ENCODE measurements at places on chromosomes 11 and 22. TPM values are rescaled to one million over a fixed set of nuclear protein-coding genes. Genes with fewer than 3 reads are reported as not detected.

The KRTAP5-10 gene
- total RNA-seq = not detected

The CHRM1 gene
- total RNA-seq = not detected

The FAT3 gene
- 39.2 TPM for total RNA-seq

The ARHGAP42 gene
- 21.6 TPM for total RNA-seq

The ASPHD2 gene
- 4.5 TPM for total RNA-seq

The TSGA10IP gene
- total RNA-seq = 2.7 TPM

- no peak for DNase-seq
These were observed 204.2 kb downstream of the GRM5 start for GRCh38 chr11:88861618-88862017.

DNA sequence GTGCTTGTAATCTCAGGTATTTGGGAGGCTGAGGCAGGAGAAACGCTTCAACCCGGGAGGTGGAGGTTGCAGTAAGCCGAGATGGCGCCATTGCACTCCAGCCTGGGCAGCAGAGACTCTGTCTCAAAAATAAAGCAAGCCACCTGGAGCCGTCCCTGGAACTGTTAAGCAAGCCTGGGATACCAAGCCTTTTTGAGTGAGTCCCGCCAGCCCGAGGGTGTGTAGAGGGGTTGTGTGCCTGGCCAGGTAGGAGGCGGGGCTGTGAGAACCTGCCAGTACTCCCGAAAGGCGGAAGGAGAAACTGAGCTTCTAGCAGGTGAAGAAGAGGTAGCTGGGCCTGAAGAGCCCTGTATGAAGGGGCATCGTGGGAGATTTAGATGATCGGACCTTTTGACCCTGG is 52.4 kb downstream of the TRIOBP start:
- DNase-seq = no peak

DNA sequence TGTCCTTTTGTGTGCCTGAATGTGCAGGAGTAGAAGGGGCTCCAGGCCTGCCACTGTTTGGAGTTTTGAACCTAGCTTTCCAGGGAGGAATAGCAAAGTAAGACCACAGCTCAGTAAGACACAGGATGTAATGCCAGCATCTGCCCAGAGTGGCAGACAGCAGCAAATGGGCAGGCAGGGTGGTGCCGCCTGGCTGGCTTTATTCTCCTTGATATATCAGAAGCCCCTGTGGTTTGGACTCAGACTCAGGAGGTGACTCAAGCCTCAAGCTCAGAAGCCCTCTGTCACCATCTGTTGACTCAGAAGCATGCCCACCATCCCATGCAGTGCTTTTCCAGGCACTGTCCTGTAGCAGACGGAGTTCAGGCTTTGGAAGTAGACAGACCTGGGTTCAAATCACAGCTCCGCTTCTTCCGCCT is 72.7 kb upstream of the TTC12 start:
- DNase-seq = no peak

- no peak for DNase-seq
These were observed 74.8 kb downstream of the NAT10 start for GRCh38 chr11:34180040-34180813.

DNA sequence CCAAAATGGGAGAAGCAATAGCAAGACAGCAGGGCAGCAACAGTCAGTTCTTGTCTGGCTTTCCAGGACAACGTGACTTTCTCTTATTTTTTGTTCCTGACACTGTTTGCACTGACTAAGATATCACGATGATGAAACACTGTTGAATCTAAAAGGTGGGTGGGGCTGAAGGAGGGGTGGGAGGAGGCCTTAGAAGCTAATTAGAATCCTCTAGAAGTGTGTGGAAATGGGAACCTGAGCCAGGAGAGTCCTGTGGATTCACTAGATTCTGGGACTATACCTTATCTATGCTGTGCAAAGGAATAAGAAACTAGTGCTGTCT is 300.3 kb downstream of the ST3GAL4 start:
- DNase-seq = no peak

DNA sequence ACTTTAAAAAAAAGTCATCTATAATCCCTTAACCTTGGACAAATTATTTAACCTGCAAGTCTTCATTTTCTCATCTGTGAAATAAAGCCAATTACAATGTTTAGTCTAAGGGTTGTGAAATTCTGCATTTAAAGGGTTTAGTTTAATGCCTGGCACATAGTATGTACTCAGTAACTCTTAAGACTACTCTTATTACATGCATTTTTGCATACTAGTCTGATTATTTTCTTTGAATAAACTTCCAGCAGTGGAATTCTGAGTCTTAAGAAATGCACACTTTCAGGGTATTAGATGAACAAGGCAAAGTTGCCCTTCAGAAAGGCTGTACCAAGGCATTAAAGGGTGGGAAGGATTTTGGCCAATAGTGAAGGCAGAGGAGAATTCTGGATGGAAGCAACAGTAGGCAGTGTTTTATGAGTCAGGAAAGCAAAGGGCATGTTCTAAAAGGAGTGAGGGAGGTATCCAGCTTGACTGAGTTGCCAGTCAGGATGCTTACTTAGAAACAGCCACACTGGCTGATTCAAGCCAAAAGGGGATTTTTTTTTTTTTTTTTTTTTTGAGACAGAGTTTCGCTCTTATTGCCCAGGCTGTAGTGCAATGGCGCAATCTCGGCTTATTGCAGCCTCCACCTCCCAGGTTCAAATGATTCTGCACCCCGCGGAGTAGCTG is 50.5 kb downstream of the SWAP70 start:
- no peak for DNase-seq

DNA sequence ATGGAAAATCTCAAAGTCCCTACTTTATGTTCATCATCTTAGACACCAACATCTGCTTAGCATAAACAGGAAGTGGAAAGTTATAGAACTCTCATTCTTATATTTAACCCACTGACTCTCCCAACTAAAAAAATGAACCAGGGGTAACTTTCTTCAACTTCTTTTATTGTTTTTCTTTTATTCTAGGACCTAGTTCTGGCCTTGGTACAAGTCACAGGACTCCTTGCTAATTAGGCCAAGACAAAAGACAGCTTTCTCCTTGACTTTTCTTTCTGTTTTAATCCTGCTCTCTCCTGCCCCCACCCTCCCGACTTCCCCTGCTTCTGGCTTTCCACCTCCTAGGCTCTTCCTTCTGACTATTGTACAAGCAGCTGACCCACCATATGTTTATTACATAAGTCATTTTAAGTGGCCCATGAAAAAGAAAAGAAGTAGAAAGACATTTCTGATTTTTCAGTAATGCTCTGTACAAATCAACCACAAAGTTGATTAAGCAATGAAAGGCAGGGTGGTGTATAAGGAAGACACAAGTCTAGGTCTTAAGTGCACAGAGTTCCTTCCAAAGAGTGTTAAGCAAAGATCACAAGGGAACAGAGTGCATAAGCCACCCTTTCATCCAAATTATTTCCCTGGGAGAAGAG is 18.3 kb downstream of the JAML start:
- DNase-seq = no peak

GRCh38 chr11:78081583-78081982 is 1.9 kb upstream of the NDUFC2 start:
- DNase-seq = no peak

DNA sequence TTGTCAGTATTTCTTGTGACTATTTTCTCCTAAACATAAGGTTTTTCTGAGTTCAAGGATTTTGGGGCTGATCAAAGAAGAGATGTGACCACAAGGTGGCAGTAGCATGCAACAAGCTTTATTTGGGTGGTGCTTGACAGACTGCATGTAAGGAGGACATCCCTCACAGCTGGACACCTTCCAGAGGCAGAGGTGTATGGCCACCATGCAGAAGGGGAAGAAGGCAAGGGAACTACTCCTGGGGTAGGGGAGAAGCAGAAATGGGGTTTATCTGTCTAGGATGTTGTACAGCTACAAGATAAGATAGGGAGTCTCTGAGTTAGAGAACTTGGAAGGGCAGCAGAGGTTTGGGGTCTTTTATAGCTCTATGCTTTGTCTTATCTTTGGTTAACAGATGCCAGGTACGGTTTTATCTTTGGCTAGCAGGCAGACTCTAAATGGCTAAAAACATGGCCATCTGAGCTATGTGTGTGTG is 5.1 kb upstream of the BIRC2 start:
- DNase-seq = peak; percentile 80

DNA sequence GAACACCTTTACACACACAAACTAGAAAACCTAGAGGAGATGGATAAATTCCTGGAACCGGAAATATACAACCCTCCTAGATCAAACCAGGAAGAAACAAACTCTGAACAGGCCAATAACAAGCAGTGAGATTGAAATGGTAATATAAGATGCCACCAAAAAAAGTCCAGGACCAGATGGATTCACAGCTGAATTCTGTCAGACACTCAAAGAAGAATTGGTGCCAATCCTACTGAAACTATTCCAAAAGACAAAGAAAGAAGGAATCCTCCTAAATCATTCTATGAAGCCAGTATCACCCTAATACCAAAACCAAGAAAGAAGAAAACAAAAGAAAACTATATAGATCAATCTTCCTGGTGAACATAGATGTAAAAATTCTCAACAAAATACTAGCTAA is 33.9 kb downstream of the PIWIL3 start:
- no peak for DNase-seq

DNA sequence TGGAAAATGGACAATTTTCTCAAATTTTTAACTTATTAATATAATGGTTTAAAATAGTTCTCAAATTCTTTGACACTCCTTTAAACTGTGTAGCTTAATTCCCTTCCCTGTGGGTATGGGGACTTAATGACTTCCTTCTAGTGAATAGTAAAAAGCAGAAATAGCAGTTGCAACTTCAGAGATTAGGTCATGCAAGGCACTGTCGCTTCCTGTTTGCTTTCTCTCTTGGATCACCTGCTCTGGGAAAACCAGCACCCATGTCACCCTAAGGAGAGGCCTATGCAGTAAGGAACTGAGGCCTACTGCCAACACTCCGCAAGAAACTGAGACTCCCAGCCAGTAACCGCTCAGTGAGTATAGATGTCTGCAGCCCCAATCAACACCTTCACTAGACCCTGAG is 5.5 kb upstream of the PANX3 start:
- DNase-seq = no peak

DNA sequence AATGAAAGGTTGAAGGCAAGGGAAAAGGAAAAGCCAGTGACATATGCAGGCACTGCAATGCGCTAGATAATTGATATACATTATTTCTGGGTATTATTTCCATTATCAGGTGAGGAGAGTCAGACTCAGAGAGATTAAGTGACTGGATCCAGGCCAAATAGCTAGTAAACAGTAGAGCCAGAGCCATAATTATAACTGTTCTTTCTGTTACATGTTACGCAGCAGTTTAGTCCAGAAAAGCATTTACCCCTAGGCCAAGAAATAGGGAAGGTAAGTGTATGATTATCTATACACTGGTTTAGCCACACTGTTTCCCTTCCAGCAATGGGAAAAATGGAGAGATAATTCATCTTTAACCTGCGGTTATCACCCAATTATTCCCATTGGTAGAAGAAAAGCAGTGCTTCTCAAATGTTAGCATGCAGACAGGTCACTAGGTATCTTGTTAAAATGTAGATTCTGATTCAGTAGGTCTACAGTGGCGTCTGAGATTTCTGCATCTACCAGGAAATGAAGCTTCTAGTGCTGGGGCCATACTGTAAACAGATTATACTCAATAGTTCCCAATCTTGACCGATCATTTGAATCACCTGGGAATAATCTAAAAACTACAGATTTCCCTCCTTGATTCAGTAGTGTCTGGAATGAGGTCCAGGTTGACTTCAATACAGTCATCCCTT is 69.4 kb downstream of the RBFOX2 start:
- no peak for DNase-seq

- DNase-seq = no peak
These were observed 206.1 kb downstream of the PGR start for GRCh38 chr11:100923555-100923954.

GRCh38 chr11:66119348-66120133 is 49.5 kb downstream of the PACS1 start:
- DNase-seq = no peak

DNA sequence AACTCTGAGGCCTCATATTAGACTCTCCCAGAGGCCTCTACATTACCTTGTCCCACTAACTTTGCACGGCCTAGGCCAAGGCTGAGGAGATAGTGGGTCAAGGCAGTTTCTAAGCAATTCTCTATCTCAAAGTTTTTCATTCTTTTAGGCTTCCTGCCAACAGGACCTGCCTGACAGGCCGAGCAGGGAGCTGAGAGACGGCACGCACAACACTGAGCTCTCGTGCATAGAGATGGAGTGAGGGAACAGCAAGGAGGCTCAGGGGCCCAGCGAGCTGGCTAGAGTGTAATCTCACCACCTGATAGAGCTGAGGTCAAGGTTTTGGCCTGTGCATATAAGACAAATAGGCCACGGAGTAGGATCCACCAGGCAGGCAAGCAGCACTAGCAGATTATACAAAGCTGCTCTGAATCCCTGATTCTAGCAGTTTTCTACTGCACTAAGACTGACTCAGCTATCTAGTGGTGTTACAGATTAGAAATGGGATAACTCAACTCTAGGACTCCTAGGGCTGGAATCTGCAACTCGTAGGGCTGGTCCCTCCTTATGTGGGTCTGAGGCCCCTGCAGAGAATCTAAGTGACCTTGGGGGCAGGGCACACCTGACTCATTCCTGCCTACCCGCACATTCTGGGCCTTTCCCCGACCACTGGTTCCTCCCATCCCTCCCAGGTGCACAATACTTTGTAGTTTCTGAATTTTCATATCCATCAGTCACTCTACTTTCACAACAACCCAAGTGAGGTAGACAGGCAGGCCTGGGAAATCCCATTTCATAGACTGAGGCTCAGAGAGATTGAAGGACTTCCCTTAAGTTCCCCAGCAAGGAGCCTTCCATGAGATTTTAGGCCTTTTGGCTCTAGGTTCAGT is 1.7 kb downstream of the CYB5R2 start:
- no peak for DNase-seq

Measured in neural crest cell (in vitro differentiated cells).